ENCODE measurements at places on chromosomes 1 and 21. TPM values are rescaled to one million over a fixed set of nuclear protein-coding genes. Genes with fewer than 3 reads are reported as not detected.

The ZNF669 gene
- total RNA-seq, result 10.3 TPM

The OR2L3 gene
- not detected for total RNA-seq

DNA sequence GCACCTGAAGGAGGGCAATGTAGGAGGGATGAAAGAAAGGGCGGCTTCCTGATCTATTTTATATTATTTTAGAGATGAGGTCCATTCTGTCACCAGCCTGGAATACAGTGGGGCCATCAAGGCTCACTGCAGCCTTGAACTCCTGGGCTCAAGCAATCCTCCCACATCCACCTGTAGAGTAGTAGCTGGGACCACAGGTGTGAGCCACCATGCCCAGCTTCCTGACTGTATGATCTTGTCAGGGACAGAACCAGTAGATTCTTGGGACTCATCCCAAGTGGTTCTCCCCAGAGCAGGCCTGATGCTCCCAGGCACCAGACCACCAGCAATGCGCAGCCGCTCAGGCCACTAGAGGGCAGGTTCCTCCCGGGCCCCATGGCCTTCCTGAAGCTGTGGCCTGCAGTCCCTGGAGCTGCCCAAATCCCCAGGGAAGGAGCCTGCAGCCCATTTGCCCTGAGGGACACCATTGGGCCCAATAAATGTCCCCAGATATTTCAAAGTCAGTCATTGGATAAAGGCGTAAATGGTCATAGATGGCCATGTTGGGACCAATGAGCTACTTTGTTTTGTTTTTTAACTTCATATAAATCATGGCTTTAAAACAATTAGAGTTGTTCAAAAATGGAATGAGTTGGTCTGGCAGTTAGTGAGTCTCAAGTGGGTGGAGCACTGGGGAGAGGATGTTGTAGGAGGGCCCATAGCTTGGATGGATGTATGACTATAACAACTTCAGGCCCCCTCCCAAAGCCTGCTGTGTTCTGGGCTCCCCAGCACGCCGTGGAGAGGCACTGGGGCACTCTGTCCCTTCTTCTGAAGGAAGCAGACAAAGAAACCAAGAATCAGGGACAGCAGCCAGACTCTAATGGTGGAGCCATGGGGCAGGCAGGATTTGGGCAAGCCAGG is 44.7 kb upstream of the GOLT1A start:
- DNase-seq, result peak; percentile 63

The GBP7 gene
- not detected for total RNA-seq

DNA sequence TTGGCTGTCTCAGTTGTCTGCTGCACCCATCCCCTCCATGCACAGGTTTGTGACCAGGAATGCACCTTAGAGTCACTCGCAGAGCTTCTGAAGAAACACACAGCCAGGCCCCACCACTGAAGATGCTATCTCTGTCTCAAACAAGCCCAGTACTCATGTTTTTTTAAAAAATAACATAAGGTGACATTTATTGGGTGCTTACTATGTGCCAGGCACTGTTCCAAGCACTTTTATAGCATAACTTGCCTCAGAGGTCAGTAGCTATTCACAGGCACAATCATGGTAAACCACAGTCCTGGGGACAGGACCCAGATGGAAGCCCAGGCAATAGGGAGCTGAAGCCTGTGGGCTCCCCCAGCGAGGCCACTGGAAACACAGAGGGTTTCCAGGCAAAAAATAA is 8.8 kb upstream of the ATP13A2 start:
- no peak for DNase-seq

DNA sequence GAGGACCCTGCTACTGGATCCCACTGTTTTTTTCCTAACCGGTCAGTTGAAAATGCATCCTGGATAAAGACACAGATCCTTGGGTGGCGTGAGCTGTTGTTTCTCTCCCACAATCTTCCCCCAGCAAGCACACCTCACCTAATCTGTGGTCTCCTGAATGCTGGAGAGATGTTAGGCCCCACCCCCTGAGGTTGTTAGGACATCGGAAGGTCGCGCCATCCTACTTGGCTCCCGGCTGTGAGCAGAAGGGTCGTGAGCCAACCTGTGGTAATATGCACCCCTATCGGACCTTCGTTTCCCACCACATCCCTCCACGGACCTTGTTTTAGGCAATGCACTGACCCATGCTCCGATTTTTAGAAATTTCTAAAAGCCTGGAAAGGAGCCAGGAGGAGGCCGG is 89.9 kb upstream of the IPO9 start:
- DNase-seq, result no peak

The OR2G6 gene
- total RNA-seq, result not detected

All from A673 (cell line).